ENCODE measurements at places on chromosomes 7 and 10. TPM values are rescaled to one million over a fixed set of nuclear protein-coding genes. Genes with fewer than 3 reads are reported as not detected.

Gene FRA10AC1
- total RNA-seq: 20.0 TPM

Gene EBF3
- 4.6 TPM for total RNA-seq

Gene LCOR
- 35.3 TPM for total RNA-seq

Gene EPHA1
- 9.9 TPM for total RNA-seq

Gene PRF1
- 2.1 TPM for total RNA-seq

Measured in body of pancreas (tissue), 4 donors.